Activated T-helper 17 cell treated with anti-CD3 and anti-CD28 coated beads, Interleukin-2, amount 50 U/mL, for 72 hours (primary cell): ENCODE measurements at places on chromosomes 7 and 10.

DNA sequence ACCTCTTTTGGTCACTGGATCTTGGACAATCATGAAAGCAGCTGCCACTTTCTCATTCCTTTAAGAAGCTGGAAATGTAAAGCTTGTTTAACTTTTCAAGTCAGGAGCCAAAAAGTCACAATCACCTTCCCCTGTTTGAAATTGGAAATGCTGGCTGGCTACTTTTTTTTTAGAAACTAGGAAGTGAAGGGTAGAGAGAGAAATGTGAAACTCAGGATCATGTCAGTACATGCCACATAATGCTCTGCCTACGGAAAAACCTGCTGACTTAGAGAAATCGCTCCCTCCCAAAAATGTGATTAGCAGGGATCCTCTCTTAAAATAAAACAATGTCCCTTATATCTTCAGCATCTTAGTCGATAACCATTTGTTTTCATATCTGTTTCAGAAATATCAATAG, 188.4 kb upstream of the C7orf33 start:
- no peak for ATAC-seq

DNA sequence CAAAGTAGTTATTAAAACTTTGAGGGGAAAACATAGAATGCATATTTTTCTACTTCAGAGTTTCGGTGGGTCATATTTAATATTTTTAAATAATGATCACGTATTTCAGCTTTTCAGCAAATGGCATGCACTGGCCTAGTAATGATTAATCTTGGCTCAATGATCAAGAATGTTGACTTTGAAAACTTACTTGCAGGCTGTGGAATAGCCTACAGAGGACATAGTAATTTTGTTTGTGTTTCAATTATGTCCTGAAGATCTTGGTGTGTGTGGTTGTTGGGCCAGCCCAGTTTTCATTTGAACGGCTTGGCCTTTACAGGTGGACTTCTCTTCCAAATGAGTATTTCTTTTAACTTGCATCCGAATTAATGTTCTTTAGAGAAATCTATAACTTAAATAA, 35.1 kb downstream of the ADD3 start:
- ATAC-seq: no peak

DNA sequence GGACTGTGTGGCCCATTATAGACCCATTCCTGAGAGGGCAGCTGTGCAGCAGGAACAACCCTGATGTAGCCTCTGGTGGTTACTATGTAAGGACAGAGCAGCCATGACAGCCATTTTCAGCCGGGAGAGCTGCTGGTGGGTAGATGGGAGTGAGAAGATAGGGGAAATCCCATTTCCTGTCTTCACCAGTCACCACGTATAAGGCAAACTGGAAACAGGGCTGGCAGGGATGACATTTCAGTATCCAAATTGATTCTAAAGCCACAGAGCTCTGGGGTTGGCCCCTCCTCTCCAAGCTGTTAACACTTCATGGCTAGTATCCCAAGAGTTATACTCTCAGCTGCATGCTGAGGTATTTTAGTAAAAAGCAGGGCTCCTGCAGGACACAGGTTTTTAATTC, 15.2 kb upstream of the FZD1 start:
- no peak for ATAC-seq

GRCh38 chr7:51455948-51456347, 139.3 kb upstream of the COBL start:
- ATAC-seq: no peak

GRCh38 chr7:43872406-43873110, 3.2 kb upstream of the MRPS24 start:
- ATAC-seq: peak; percentile 12

GRCh38 chr7:140209866-140210609, 33.3 kb upstream of the KDM7A start:
- ATAC-seq: peak; percentile 48

GRCh38 chr10:6885284-6885683, 305.2 kb upstream of the PRKCQ start:
- no peak for ATAC-seq

DNA sequence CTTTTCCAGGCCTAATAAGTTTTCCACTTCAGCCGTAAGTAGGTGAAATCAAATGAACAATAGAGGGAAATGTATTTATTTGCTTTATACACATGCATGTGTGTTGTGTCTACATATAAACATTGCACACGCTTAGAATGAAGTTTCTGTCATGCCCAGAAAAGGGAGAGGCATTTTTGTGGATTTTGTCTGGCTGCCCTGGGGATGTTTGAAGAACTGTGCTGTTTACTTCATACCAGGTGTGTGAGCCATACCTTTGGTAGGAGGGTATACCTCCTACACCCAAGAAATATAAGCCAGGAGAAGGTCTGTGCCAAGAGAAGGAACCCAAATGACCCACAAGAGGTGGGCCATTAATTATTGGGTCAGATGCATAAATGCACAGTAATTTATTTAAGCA, 12.8 kb downstream of the GATAD1 start:
- ATAC-seq: no peak

- peak; percentile 31 for ATAC-seq
These were observed 25.3 kb upstream of the C10orf95 start for GRCh38 chr10:102476466-102477141.

- no peak for ATAC-seq
These were observed 124.1 kb downstream of the CAMK1D start for GRCh38 chr10:12473491-12473890.

DNA sequence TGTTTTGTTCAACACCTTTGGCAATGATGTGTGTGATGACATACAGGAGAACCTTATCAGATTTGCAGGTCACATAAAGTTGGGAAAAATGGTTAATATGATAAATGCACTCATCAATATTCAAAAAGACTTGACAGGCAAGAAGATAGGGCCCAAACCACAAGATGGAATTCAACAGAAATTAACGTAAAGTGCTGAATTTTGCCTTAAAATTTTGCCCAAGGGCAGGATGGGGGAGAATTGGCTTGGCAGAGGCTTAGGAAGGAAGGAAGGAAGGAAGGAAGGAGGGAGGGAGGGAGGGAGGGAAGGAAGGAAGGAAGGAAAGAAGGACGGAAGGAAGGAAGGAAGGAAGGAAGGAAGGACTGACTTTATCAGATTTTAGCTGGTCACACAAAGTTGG, 35.3 kb downstream of the CARD11 start:
- no peak for ATAC-seq

GRCh38 chr10:100890673-100891317, 22.0 kb upstream of the SLF2 start:
- no peak for ATAC-seq

DNA sequence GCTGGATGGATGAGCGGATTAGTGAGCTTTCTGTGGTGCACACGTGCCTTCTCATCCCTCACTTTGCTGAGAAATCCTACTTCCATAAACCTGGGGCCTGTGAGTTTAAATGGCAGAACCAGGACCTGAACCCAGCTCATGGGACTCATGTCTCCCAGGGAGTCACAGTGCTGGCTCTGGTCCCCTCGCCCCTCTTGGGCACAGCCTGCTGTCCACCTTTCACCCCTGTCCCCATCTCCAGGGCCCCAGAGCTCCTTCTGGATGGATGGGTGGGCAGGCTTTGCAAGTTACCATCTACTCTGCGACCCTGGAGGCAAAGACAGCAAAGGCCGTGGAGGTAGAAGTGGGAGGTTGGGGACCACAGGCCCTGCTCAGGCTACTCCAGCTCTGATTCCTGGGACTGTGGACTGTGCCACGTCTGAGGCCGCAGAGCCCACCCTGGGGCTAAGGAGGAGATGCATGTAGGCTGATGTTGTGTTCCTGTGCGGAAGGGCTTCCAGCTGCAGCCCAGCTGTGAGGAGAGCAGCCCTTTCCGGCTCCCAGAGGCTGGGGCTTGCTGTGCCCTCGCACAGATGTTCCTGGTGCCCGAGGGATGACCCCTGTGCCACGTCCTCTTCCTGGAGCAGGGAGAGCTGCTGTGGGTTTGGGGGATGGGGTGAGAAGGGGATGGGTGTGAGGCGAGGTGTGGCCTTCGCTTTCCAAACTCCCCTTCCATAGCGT, 40.3 kb downstream of the PRF1 start:
- ATAC-seq: no peak

- no peak for ATAC-seq
These were observed 73.9 kb upstream of the KAT6B start for GRCh38 chr10:74752371-74753040.

GRCh38 chr7:12322284-12322902, 81.3 kb downstream of the VWDE start:
- ATAC-seq: peak; percentile 28

GRCh38 chr7:41747961-41748360, 45.1 kb upstream of the INHBA start:
- ATAC-seq: no peak

- ATAC-seq: no peak
These were observed 1.1 kb downstream of the EGFR start for GRCh38 chr7:55019691-55020465.
